Stimulated activated CD4-positive, alpha-beta T cell treated with anti-CD3 and anti-CD28 coated beads, TNF-alpha, amount 100 ng/mL, for 48 hours (primary cell): ENCODE measurements at places on chromosomes 1 and 21.

- no peak for DNase-seq
These were observed 16.8 kb downstream of the SLC19A2 start for GRCh38 chr1:169468982-169469381.

DNA sequence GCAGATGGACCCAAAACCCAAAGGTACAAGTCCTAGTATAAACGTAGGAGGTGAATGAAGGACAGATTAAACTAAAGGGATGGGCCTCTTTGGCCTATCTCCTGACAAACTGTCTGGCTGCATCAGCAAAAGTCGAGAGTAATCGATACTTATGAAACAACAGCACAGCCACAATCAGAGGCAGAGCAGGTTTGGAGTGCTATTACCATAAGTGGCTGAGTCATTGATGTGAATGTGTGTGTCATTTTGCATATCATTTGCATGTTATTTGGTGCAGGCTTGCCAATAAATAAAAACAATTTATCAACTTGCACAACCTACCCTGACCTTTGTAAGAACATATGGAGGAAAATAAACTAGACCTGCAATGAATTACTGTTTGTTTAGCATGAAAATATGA, 283.1 kb downstream of the NUF2 start:
- DNase-seq: no peak

GRCh38 chr1:248791010-248791409, 34.7 kb downstream of the SH3BP5L start:
- no peak for DNase-seq

GRCh38 chr1:156445789-156446263, 54.7 kb downstream of the MEF2D start:
- peak; percentile 73 for DNase-seq

DNA sequence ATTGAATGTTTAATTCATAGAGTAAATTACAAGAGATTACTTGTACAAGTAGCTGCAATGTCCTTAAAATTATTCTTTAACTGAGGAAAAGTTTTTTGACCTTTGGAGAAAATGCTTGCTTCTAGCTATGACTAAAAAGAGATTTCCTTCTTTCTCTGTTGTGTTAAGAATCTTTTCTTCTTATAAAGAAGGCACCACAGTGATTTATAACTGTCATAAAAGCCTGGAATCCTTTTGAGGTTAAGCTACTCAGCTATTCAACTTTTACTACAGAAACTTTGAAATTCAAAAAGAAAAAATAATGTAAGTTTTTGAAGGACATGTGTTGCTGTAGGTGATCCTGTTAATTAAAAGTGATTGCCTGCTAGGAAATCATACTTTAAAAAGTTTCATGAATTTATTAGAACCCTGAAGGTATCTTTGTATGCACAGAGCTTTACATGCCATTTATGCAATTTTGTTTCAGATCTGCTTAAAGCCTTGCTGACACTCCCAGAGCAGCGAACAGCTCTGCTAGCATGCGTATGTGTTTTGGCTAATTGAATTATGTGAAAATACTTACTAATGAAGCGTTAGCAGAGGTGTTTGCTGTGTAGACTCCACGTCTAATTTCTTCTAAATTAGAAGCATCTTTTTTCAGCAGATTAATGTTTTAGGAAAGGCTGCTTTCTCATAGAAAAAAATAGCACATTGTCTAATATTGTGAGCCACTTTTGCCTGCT, 94.7 kb upstream of the SMYD2 start:
- no peak for DNase-seq

GRCh38 chr21:38852278-38852677, 46.5 kb downstream of the ETS2 start:
- no peak for DNase-seq

- no peak for DNase-seq
These were observed 27.7 kb upstream of the C1orf159 start for GRCh38 chr1:1143636-1144035.

DNA sequence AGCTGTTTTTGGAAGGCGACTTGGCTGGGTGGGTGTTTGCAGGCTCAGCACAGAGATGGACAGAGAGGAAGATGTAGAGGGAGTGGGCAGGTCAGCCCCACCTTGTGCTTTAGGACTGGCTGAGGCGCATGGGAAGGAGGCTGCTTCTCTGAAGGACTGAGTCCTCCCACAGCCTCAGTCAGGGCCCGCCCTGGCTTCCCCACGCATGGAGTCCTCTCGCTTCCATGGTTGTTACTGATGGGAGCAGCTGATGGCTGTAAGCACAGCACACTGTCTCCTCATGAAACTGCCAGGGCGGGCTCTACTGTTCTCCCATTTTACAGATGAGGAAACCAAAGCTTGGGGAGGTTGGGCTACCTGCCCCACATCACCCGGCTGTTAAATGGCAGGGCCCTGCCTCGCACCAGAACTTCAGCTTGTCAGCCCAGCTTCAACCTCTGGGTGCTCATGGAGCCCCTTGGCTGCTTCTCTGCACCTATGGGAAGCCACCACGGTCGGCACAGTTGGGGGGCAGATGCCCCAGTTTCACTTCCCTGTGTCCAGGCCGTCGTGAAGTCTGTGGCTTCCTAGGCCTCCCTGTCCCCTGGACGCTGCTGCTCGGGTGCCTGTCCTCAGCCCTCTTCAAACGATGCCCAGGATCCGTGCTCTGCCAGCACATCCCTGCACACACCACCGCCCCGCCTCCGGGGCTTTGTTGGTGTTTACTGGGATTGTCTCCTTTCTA, 2.4 kb downstream of the TMEM201 start:
- DNase-seq: no peak

DNA sequence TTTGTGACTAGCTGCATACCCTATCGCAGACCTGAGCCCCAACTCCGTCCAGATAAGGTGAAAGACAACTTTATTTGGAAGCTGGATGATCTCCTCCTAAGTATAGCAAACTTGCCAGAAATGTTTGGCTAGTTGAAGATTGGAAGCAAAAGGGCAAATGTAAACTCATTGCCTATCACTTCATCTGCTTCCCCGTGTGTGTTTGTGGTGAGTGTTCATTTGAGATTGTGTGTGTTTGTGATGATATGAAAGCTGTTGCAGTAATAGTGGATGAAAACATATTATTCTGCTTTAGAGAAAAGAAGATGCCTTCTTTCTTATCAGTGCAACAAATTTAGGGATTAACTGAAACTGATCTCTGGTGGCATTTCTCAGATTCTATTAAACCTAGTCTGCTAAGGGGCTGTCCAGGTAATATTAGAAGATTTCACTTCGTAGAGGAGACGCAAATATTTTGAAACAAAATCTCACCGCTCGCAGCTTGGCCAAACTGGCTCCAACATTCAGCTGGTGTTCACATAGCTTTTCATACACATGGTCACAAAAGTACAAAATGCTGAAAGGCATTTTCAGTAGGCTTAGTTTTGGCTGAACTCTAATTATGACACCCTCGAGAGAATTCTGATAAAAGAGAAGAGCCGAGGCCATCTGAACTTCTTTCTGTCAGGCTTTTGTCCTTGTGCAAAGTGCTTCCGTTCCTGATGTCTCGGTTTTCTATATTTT, 1.1 kb downstream of the TBX19 start:
- no peak for DNase-seq

DNA sequence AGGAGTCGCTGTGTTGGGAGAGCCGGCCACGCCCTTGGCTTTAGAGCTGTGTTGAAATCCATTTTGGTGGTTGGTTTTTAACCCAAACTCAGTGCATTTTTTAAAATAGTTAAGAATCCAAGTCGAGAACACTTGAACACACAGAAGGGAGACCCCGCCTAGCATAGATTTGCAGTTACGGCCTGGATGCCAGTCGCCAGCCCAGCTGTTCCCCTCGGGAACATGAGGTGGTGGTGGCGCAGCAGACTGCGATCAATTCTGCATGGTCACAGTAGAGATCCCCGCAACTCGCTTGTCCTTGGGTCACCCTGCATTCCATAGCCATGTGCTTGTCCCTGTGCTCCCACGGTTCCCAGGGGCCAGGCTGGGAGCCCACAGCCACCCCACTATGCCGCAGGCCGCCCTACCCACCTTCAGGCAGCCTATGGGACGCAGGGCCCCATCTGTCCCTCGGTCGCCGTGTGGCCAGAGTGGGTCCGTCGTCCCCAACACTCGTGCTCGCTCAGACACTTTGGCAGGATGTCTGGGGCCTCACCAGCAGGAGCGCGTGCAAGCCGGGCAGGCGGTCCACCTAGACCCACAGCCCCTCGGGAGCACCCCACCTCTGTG, 4.7 kb downstream of the C1orf35 start:
- DNase-seq: no peak

- DNase-seq: no peak
These were observed 186.8 kb downstream of the LTN1 start for GRCh38 chr21:28805885-28806284.

GRCh38 chr1:53526451-53527101, 67.4 kb downstream of the DMRTB1 start:
- no peak for DNase-seq

GRCh38 chr1:30650968-30651320, 72.4 kb downstream of the MATN1 start:
- DNase-seq: no peak

- no peak for DNase-seq
These were observed 38.0 kb upstream of the RASAL2 start for GRCh38 chr1:178055779-178056471.

GRCh38 chr1:156893048-156893953, at the start of gene PEAR1:
Gene PEAR1, plus strand, starts transcription at chr1:156893718. Its CDS starts 10,209 bp downstream, at chr1:156903927.
- DNase-seq: no peak

DNA sequence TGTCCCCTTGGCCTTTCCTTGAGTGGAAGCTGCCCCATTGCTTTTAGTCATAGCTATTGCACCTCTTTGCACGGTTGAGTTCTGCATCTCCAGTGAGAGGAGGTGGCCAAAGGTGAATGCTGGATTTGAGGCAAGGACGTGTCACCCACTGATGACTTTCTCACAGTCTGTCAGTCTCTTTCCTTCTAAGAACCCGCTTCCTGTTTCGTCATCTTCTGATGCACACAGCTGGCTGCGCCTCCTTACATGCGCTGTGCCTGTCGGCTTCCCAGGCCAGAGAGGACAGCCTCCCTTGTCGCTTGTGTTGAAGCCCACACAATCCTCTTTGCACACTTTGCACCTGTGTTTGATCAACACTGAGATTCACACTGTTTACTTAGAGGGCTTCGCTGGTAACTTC, 41.8 kb upstream of the PWP2 start:
- DNase-seq: peak; percentile 57

GRCh38 chr1:113129529-113130185, 56.7 kb downstream of the LRIG2 start:
- DNase-seq: no peak

- no peak for DNase-seq
These were observed 108.1 kb upstream of the HAO2 start for GRCh38 chr1:119260506-119260905.

DNA sequence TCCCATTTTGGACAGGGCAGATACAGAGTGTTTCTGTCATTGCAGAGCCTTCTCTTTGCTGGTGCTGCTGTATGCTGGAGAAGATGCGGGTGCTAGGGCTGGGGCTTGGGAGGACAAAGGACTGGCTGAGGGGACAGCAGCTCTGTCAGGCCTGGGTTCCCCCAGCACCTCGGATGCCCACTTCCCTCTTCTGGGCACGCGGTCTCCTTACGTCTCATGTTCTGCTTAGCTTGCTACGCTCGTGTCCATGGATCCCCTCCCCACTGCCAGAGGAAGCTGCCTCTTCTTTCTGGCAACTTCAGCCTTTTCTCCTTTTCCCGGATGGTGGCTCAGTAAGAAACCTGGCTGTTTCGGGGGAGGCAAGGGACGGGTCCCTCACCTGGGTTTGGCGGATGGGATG, 75.7 kb downstream of the ARHGEF10L start:
- no peak for DNase-seq

DNA sequence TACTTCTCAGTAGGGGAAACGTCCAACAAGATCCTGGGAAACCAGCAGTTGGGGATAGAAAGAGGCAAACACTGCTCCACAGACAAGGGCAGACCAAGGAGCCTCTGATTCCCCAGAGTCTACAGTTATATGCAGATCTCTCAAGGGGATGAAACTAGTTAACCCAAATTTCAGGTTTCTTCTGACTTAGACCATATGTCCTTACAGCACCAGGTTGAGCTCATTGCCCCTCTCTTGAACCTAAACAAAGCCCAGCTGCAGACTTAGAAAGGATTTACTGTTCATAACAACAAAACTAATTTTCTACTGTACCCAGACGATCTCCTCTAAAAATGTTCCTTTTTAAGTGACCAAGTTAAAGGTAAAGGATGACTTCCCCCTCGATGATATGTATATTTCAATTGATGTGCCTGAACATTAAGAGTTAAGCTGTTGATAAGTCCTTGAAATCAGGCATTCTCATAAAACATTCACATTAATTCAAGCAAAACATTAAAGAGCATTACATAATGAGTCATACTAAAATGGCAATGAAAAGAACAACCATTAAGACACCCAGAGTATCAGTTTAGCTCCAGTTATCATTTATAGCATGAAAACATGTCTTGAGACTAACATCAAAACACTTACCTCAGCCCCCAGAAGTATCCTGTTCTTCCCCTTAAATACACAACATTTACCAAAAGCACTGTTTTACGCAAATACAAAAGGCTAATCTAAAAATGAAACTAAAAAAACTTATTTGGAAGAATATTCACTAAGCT, 24.1 kb downstream of the SMYD3 start:
- no peak for DNase-seq
